ENCODE measurements at places on chromosomes 3 and 15.

GRCh38 chr15:39243396-39243795 is 337.5 kb upstream of the THBS1 start:
- DNase-seq: no peak

DNA sequence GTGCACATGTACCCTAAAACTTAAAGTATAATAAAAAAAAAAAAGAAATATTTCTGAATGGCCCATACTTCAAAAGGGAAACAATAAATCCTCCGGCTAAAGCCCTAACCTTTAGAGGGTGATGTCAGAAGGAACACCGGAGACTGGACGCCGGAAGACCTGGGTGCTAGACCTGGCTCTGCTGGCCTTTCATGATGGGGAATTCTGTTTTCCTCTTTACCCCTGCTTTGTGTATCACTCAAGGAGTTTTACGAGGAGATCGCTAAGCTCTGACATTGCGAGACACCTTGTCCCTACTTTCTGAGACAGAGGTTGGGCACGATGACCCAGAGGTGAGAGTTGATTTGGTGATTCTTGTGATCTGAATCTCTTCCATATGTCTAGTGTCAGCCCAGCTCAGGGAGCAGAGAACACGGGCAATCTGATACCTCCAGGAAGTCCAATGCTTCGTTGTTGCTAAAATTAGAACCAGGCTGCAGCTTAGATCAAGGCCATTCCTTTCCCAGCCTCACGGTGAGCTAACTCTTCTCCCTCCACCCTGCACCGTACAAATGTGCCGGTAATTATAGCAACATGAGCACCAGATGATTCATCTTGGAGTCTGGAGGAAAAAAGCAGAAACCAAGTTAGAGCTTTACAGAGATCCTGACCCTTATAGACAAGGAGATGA is 42.0 kb upstream of the CFAP161 start:
- no peak for DNase-seq

- no peak for DNase-seq
Observed at GRCh38 chr3:111068574-111068973, 3.0 kb upstream of the NECTIN3 start.

- no peak for DNase-seq
Observed at GRCh38 chr3:60158035-60158434, 1093.2 kb downstream of the FHIT start.

DNA sequence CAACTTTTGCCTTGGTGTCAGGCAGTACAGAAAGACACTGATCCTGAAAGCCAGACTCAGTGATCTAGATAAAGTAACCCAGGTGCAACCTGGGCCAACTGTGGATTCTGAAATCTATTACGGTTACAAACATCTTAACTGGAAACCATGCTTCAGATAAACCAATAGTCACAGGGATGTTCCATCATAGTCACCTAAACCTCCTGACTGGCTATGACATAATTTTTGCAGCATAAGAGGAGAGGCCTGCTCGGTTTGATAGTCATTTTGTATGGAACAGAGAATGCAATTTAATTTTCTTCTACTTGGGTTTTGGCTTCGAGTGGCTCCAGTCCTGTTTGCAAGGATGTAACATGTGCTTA is 3.7 kb downstream of the SLCO3A1 start:
- DNase-seq: no peak

GRCh38 chr3:124780761-124781475 is 50.7 kb downstream of the UMPS start:
- DNase-seq: no peak

GRCh38 chr3:109050591-109051167 is 67.3 kb downstream of the MORC1 start:
- no peak for DNase-seq

GRCh38 chr3:19765954-19766353 is 168.1 kb downstream of the EFHB start:
- DNase-seq: no peak

DNA sequence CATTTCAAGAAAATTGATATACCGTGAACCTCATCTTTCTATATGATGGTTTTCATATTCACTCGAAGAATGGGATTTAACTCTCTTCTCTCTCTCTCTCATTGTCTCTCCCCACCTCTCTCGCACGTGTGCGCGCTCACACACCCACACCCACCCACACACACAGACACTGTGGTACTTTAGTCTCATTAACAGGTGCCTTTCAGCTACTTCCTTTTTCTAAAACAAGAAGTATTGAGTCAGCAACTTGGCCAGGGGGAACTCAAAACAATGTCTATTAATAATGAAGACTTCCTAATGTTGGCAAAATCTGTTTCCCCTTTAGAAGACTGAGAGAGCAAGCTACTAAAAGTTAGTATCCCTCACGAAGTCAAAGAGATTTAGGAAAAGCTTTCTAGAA is 150.7 kb downstream of the TMCO5A start:
- DNase-seq: peak; percentile 21

DNA sequence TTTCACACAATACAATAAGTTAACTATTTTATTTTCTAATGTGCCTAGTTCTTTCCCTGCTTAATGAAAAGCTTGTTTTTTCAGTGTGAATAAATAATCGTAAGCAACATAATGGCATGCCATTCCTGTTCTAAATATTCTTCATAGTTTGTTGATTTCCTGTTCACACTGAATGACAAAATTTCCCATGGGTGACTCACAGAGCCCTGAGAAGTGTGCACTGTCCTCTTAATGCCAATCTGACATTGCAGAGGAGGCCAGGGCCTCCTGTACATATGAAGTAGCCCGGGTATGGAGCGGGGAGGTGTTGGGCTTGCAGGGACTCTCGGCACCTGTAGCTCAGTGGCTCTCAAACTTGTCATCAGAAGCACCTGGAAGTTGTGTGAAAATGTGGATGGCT is 24.3 kb downstream of the CCR3 start:
- DNase-seq: no peak

DNA sequence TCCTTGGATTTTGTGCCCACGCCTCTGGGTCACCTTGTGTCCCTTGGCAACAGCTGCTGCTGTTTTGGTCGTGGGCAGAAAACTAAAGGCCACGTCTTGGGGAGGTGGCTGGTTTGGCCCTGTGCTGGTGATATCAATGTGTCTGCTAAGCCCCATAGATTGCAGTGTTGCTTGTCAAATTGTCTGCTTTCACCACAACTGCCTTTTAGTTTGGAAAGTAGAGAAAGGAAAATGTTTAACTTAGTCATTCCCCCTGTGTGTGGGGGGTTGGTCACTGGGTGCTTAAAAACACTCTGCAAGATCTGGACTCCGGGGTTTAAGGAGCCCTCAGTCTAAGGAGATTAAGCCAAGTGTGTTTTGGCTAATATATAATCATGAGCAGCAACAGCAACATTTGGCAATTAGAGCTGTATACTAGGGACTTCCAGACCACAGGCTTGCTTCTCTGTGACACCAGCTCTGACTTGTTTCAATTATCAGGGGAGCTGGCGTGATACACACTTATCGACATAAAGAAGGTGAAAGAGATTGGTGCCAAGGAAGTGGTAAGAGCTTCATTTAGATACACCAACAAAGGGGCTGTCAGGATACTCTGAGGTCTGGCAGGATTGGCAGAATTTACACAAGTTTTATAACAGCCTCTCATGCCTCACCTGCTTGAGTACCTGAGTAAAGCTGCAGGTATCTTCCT is 3.5 kb downstream of the SMAD3 start:
- no peak for DNase-seq

GRCh38 chr15:58526647-58527192 is 94.9 kb downstream of the LIPC start:
- no peak for DNase-seq

- no peak for DNase-seq
Observed at GRCh38 chr15:53918180-53919079, 59.8 kb upstream of the UNC13C start.

DNA sequence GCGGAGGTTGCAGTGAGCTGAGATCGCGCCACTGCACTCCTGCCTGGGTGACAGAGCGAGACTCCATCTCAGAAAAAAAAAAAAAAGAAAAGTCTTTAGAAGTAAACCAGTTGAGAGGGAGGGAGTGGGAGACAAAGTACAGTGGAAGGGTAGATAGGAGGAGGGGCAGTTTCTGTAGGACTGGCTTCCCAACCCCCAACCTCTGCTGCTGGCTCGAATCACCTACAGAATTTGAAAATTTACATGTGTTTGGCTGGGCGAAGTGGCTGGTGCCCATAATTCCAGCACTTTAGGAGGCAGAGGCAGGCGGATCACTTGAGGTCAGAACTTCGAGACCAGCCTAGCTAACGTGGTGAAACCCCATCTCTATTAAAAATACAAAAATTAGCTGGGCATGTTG is 24.1 kb upstream of the SEMA4B start:
- no peak for DNase-seq

GRCh38 chr15:88838667-88839066 is 35.4 kb downstream of the ACAN start:
- no peak for DNase-seq

DNA sequence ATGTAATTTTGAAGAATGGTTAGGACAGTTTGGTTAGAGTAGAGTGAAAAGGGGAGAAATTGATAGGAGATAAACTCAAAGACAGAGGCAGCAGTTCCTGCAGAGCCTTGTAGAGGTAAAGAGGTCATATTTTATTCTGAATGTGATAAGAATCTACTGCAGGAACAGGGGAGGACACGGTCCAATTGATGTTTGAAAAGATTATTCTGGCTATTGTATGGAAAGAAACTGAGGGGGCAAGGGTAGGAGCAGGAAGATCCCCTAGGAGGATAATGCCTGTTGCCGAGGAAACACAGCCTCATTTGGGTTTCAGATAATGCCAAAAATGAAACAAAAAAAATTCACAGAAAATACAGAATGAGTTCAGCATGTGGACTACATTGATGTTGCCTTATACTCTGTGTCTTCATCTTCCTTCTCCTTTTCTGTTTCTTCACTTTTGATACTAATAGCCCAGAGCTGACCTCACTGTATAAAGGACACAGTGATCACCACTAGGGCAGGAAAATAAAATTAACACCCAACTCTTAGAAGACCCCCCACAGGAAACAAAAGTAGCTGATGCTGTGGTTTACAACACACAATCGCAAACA is 454.6 kb upstream of the UBE2E2 start:
- no peak for DNase-seq

DNA sequence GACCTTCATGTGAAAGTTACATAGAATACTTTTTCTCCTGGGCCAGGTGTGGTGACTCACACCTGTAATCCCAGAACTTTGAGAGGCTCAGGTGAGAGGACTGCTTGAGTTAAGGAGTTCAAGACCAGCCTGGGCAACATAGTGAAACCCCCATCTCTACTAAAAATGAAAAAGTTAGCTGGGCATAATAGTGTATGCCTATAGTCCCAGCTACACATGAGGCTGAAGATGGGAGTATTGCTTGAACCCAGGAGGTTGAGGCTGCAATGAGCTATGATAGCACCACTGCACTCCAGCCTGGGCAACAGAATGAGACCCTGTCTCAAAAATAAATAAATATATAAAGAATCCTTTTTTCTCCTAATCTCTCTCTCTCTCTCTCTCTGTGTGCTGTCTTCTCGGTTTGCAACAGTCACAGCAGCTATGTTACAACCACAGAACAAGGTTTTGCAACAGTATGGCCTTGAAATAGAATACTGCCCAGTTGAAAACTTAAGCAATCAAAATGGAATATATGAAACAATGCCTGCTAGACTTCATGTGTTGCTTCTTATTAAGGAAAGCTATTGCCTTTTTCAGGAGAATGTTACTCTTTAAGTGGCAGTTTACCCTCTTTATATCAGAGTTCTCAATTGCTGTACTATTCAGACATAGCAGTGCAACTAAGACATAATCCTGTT is 12.3 kb upstream of the DENND4A start:
- no peak for DNase-seq

DNA sequence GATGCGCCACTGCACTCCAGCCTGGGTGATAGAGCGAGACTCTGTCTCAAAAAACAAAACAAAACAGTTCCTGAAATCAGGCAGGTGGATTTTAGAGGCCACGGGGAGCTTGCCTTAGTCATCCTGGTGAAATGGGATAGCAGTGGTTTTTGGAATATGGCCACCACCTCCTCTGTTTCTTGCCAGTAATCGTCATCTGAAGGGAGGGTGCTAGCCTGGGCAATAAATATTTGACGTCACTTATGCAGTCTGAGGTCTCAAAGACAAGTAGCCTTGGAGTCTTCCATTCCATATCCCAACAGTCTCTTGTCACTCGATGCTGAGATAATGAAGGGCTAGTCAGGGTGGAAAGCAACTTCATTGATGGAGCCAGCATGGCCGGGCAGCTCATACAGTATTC is 55.2 kb downstream of the KCNAB1 start:
- DNase-seq: no peak

- no peak for DNase-seq
Observed at GRCh38 chr3:42289026-42289425, 23.0 kb upstream of the CCK start.

DNA sequence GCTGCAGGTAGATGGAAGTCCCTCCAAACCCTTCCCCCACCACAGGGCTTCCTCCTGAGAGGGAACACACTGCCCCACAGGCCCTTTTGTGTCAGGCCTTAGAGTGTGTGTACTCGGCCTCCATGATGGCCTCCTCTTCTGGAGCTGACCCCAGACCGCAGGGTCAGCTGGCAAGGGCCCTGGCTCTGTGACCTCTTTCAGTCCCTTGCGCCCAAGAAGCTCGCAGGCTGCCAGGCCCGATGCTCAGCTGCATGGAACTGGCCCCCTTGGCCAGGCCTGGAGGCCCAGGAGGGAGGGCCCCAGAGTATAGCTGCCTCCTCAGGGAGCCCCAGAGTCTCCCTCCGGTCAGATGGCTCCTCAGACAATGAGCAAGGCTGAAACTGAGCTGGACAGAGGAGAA is 23.4 kb upstream of the ANKDD1A start:
- DNase-seq: no peak

DNA sequence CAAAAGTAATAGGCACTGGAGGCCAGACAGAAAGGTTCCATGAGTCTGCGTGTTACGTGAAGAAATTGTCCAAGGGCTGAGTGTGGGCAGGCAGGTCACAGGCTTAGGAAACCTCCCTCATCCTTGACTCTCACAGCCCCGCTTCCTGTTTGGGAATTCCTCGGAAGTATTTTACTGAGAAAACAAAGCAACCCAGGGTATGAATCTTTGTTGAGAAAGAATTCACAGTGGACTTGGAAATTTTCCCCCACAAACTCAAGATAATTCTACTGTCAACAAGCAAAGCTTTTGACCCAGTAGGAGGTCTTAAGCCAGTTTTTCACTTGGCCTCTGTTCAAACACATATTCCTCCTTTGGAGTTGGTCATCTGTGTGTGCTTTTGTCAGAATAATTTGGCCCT is 377.1 kb upstream of the TPM1 start:
- no peak for DNase-seq

- DNase-seq: no peak
Observed at GRCh38 chr3:37526511-37526910, 335.2 kb upstream of the CTDSPL start.

DNA sequence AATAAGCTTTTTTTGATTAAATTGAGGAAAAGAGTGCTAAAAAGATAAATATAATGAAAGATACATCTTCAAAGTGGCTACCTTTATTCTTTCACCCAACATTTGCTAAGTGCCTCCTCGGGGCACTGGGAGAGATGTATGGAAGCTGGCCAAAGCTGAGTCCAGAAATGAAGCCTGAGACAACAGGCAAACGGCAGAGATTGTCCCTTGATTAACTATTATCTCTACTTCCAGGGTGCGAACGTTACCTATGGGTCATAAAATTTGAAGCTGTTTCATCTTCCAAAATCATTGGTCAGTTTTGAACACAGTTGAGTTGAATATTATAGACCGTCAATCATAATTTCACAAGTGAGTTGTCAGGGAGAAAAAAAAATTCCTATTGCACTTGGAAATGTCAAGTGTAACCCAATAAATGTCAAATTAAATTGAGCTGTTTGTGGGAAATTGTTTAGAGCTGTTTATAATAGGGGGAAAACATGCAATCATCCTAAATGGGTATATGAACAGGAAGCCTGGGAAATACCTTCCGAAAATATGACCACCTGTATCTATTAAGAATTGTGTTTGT is 73.9 kb downstream of the SUCLG2 start:
- no peak for DNase-seq

All from activated naive CD4-positive, alpha-beta T cell treated with Interleukin-2 at 50 U/mL for 16 hours (primary cell).